Activated T-cell treated with anti-CD3 and anti-CD28 coated beads for 24 hours (primary cell): ENCODE measurements at places on chromosomes 11 and 22.

GRCh38 chr22:43400449-43400848 lies 11.4 kb upstream of the MPPED1 start:
- DNase-seq = no peak

GRCh38 chr11:2929950-2930703 lies 907 bp upstream of the PHLDA2 start:
- no peak for DNase-seq

GRCh38 chr22:37141971-37142370 lies 7.7 kb downstream of the IL2RB start:
- DNase-seq = no peak

DNA sequence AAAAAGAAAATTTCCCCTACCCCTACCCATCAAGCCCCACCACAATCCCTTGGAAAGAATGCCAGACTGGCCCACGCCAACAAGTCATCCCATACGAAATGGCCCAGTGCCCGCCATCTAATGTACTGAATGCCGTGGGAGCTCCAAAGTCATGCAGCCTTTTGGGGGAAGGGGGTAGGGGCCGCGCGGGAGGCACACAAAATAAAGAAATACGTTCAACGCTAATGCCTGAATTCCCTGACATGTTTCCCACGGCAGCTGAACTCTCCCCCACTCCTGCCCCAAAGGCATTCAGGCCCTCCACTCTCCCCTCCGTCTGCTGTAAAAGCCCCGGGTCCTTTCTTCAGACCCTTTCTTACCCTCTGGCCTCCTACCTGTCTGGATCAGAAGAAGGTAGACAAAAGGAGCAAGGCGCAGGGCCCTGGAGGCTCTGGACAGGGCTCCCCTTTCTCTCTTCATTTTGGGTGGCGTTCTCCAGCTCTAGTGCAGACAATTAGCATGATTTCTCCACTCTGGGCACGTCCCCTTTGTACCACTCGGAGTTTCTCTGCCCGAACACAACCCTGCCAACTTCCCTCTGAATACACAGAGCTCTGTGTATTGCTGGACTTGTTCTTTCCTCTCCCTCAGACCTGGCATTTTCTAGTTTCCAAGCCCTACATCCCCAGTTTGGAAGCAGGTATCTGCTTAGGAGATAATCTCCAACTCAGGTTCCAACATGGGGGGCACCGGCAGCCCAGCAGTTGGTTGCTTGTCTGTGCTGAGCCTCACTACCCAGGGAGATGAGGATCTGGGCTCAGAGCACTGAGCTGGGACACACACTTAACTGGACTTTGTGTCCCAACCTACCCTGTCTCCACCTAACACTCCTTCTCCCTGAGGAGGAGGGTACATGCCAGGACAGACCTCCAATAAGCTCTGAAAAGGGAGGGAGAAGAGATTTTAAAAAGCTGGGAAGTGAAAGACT lies at the start of gene HEPACAM:
Gene HEPACAM (minus strand): TSS at position 500 of the 967 bp plus-strand sequence. CDS start 41 bp downstream, at position 459.
- DNase-seq = no peak

GRCh38 chr11:47863189-47863897 lies 15.2 kb upstream of the NUP160 start:
- DNase-seq = no peak
